ENCODE measurements at places on chromosomes 1 and 21. TPM values are rescaled to one million over a fixed set of nuclear protein-coding genes. Genes with fewer than 3 reads are reported as not detected.

Gene HNRNPR
- 205 TPM for total RNA-seq

DNA sequence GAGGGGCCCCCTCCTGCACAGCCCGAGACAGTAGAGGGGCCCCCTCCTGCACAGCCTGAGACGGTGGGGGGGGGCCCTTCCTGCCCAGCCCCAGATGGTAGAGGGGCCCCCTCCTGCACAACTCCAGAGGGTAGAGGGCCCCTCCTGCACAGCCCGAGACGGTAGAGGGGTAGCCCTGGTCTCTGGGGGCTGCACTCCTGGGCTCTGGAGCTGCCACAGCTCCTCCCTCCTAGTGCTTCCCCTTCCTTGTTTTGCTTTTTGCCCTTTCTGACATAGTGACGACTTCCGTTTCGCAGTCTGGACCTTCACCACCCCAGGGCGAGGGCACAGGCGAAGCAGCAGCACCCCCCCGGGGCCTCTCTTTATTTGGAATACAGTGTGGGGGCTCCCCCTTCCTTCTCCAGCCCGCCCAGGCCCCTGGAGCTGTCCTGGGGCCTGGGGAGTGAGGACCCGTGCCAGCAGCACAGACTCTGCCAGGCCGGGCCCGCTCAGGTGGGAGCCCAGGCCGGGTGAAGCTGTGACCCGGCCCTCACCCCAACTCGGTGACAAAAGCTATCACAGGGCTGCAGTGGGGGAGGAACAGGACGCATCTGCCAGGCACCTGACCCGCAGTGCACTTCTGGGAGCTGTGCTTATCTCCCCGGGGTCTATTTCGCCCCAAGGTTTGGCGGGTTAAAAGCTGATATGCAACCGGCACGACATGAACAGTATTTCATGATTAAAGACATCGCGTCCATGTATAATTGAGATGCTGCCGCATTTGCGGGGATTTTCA, 1.1 kb upstream of the PRXL2B start:
- DNase-seq = peak; percentile 35

- no peak for DNase-seq
Measured at GRCh38 chr1:197928849-197929336, 11.7 kb downstream of the LHX9 start.

DNA sequence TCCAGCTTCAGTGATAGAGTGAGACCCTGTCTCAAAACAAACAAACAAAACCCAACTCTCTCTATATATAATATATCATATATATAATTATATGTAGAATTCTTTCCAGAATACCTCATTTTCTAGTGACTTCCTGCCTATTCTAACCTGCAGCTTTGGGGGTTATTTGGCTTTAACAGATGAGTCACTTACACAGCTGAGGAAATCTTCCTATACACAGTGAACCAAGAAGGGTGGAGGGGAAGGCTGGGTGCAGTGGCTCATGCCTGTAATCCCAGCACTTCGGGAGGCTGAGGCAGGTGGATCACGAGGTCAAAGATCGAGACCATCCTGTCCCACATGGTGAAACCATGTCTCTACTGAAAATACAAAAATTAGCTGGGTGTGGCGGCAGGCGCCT, 9.2 kb downstream of the RAB29 start:
- DNase-seq = no peak

Gene ARMH1
- total RNA-seq = 19.1 TPM

- DNase-seq = no peak
Measured at GRCh38 chr1:209802117-209802779, 3.7 kb downstream of the IRF6 start.

GRCh38 chr21:26583769-26584168, 10.7 kb upstream of the CYYR1 start:
- no peak for DNase-seq

DNA sequence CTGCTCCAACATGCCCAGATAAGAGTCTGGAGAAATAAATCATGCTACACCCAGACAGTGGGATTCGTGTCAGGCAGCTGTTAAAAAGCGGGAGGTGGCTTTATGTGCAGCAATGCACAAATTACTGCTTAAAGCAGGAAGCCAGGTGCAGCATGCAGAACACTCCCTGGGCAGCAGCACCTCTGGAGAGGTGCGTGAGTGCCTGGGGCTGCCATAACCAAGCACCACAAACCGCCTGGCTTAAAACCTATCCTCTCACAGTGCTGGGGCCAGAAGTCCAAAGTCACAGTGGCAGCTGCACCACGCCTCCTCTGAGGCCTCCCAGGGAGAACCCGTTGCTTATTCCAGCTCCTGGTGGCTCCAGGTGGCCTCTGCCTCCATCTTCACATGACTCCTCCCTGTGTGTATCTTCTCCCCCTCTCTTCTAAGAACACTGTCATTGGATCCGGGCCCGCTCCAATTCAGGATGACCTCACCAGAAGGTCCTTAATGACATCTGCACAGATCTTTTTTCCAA, 115.6 kb downstream of the SIK1 start:
- no peak for DNase-seq

- DNase-seq = no peak
Measured at GRCh38 chr1:94686882-94687281, 133.3 kb upstream of the SLC44A3 start.
